ENCODE measurements at places on chromosomes 5 and 9.

DNA sequence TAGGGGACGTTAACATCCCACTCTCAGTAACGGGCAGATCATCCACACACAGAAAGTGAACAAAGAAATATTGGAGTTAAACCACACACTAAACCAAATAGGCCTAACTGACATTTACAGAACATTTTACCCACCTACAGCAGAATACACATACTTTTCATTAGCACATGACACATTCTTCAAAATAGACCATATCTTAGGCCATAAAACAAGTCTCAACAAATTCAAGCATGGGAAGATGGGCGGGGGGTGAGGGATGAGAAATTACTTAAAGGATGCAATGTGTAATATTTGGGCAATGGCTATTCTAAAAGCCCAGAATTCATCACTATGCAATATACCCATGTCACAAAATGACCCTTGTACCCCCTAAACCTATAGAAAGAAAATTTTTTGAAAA lies 226.2 kb downstream of the ATPSCKMT start:
- no peak for DNase-seq

DNA sequence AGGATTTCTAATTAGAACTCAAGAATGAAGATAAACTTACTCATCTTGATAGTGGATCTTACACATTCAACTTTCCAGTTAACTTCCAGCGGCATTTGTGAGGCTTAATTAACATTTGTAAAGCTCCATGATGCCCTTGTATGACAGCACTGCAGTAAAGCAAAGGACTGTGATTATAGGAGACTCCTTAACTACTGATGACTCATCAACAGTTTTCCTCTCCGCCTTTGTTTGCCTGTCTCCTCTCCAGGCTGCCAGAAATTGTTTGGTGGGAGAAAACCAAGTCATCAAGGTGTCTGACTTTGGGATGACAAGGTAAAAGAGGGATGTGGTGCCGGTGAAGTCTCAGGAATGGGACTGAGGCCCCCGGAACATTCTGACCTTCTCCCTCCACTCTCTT lies 20.4 kb upstream of the CYFIP2 start:
- DNase-seq: peak; percentile 49

DNA sequence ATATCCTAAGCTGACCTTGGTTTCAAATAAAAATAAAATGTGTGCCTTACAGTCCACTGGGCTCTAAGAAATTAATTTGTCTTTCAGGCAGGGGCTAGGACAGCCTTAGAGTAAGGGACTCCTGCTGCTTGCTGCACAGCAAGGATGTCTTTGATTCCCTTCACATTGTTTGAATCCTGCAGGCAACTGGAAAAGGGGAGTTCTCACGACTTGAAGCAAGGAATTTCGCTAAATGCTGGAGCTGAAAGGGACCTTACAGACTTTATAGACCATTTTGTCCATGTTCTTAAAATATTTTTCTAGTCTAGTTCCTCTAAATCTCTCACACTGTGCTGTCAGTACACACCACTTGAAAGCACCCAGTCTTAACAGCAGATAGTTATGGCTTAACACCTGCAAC lies 35.6 kb downstream of the FBXW11 start:
- no peak for DNase-seq

GRCh38 chr5:3321119-3321760 lies 274.4 kb upstream of the IRX1 start:
- DNase-seq: no peak

DNA sequence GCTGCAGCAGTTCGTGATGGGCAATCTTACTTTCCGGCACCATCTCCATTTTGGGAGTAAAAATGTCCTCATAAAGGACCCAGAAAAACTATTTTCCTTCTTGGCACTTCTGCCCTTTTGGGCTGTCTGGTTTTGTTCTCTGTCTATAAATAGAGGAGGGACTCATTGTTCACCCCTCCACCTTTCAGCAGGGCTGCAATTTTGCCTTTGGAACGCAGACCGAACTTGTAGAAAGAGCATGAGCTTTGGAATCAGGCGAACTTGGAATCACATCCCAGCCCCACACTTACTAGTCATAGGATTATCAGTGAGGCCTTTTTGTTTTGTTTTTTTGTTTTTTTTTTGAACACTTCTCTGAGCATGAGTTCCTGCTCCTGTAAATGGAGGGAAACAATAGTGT lies 178.1 kb upstream of the IL12B start:
- no peak for DNase-seq

DNA sequence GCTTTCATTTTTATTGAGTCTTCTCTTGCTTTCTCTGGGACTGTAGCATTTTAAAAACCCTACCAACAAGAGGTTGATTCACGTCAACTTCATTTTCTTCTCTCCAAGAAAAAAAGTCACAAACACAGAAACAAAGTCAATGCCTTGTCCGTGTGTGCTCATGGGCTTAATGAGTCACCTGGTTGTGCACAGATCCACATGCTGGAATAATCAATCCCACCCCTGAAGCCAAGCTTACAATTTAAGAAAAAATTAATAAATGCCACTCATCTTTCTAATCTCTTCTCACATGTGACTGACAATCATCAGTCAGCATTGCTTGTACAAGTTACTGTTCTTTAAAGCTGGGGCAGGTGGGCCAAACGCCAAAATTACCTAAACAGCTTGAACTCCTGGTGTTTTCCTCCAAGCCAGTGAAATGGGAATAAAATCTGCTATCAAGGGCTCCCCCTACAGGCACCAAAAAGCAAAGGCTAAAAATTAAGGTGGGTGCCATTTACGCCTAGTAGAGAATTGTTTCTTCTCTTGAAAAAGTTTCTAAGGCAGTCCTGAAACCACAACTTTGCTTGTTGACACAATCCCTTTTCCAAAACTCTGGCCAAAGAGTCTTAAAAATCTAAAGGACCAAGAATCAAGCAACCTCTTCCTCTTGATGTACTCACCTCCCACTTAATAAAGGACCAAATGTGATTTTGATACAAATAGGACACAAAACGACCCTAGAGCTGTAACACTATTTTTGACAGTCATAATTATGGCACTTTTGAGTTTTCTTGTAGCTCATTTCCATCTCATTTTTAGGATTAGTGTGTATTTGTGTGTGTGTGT lies 21.3 kb downstream of the TRMO start:
- DNase-seq: peak; percentile 68

GRCh38 chr5:169545762-169546161 lies 37.8 kb upstream of the SPDL1 start:
- no peak for DNase-seq

DNA sequence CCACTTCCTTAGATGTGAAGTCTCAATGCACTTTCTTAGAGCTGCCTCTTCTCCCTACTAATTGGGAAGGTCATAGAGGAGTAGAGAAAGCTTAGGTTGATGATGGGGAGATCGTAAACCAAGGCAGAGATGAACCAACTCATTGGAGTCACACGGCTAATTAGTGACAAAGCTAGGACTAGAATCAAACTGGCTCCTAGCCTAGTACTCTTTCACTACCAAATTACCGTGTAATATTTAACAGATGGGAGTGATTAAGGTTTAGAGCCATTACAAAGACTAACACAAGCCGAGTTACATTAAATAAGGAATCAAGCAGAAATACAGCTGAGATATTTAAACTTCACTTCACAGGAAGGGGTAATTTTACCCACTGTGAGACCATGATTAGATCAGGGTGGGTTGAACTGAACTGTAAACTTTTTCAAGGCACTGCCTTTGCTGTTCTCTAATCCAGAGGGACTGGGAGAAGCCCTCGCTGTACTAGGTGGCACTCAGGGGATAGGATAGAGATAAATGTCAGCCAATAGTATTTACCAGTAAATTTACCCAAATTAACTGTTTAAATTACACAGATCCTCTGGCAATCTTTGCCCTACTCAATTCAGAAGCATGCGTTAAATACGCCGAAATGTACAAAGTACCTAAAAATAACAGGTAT lies 166.4 kb upstream of the PIK3R1 start:
- DNase-seq: no peak

GRCh38 chr5:76269932-76270610 lies 133.0 kb upstream of the IQGAP2 start:
- DNase-seq: no peak

DNA sequence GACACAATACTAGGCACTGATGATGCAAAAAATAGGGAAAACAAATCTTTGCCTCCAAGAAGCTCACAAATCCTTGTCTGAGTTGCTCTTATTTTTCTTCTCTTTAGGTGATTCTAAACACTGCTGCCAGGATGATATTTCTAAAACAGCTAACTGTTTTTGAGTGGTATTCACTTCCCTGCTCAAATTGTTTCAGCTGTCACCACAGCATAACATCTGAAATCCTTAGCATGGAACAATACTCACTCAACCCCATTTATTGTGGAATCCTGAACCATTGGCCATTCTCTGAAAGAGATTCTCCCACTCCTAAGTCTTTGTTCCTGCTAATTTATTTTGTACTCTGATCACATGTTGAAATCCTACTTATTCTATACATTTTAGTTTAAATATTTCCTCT lies 4.8 kb upstream of the SHOC1 start:
- DNase-seq: no peak

DNA sequence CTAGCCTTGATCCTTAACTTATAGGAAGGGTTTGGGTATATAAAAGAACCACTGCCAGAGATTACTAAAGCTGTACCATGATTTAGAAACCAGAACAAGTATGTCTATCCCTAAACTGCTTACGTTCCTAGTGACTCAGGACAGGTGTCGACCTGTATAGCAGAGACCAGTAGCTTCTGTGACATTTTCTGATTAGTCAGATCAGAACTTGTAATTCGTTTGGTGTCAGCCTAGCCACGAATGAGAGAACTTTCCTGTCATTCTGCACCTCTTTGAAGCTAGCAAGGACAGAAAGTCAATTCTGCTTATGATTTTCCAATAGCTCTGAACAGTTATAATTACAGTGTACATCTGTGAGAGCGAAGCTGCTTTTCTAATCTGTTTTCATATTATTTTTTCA lies 39.5 kb downstream of the PRKACG start:
- no peak for DNase-seq

DNA sequence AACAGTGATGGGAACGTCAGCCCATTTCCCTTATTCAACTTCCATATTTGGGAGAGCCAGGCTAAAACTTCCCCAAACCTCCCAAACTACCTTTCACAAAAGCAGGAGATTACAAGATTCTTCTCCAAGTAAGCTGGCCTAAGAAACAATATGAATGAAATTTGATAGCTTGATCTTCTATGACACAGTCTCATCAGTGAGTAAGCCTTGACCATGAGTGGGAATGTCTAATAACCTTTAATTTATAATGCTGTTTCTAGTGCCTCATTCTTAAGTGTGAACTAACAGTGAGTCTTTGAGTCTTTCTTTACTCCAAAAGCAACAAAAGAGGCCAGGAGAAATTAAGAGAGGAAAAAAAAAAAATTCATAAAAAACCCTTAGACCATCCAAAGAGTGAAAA lies 1379.9 kb downstream of the EFNA5 start:
- no peak for DNase-seq

- no peak for DNase-seq
Measured at GRCh38 chr9:103355000-103355399, 359.9 kb downstream of the CYLC2 start.
